Right atrium auricular region (tissue), 2 donors: ENCODE measurements at places on chromosomes 3 and 15. TPM values are rescaled to one million over a fixed set of nuclear protein-coding genes. Genes with fewer than 3 reads are reported as not detected.
A peak's percentile ranks its signal among the peaks of the same experiment; 100 is the strongest.

DNA sequence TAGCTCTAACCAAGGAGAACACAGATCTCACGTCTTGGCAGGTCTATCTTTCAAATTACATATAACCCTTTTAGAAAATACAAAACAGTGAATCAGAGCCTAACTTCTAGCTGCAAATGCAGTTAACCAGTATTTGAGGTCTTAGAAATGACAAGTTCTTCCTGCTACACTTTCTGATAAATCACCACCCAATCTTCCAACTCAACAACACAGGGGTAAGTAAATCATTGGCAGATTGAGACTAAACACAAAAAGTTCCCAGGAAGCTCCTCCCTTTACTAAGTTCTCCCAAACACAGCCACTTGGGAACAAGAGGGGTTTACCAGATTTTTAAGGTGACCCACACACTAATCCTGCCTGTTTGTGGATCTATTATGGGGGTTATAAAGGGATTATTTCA, at the start of gene A4GNT:
Gene A4GNT, minus strand, starts transcription at position 152 of the 400 bp plus-strand sequence. CDS start 1,134 bp downstream, outside the sequence.
- DNase-seq, result no peak

GRCh38 chr15:52710050-52710707, 31.0 kb upstream of the ATOSA start:
- no peak for DNase-seq

DNA sequence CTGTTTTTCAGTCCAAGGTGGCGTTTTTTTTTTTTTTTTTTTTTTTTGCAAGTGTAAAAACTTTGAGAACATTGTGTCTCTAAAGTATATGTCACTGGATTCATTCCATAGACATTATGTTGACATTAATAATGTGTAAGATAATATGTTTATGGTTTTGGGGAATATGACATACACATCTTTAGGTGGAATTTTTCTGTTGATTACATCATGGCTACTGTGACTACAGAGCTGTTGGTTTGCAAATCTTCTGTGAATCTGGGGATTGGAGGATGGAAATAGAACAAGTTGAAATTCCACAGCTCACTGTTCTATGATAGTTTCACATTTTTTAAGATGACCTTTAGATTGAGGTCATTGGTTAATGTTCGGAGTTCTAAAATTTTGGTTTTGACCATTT, 24.4 kb upstream of the PLSCR2 start:
- DNase-seq, result no peak

- peak; percentile 79 for DNase-seq
These were observed 55.6 kb upstream of the CGNL1 start for GRCh38 chr15:57320631-57321220.

GRCh38 chr15:47184003-47184907, 533.0 kb upstream of the SEMA6D start:
- DNase-seq, result no peak

GRCh38 chr3:52532838-52533622, 627 bp downstream of the NT5DC2 start:
- peak; percentile 58 for DNase-seq

DNA sequence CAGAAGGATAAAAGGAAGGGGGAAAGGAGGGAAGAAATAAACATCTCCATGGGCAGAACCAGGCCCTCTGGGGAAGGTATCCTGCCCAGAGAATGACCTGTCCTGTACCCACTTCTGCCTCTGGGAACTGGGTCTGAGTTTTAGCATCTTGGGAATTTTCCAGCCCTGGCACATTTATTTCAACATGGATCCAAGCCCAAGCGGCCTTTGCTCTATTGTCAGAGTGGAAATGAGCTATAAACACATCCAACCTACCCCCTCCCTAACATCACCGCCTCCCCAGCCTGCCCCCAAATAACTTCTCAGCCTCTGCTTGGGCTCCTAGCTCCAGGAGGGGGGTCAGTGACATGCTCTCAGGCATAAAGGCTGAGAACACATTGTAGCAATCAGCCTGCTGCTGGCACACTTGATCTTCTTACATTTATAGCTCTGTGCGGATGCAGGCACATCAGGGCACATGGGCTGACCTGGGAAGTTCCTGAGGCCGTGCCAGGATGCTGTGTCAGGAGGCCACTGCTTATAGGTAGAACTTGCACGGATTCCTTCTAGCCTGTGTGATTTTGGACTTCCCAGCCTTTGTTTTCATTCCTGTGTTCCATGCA, 4.6 kb upstream of the OXTR start:
- no peak for DNase-seq

- DNase-seq, result no peak
These were observed 701 bp upstream of the TIPARP start for GRCh38 chr3:156673732-156674045.

DNA sequence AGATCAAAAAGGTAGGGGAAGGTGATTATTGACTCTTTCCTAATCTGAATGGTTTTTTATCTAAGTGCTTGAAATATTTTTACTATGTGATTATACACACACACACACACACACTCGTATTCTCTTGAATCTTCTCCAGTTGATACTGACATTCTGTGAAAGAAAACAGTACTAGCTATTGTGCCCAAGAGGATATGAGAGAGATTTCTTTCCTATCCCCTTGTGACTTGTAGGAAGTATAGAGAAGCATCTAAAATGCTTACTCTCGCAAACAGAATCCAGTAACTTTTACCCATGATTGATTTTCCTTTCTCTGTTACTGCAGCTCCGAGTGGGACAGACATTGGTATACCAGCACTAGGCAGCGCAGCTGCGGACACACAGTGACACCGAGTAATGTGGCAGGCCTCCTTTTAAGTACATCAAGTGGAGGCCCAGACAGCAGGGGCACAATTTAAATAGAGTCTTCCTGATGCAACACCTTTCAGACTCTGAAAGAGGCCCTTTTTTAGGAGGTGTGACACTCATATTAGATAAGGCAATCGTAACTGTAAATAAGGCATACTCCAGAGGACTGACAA, 421.0 kb upstream of the CNTN4 start:
- no peak for DNase-seq

Gene DNAH12
- total RNA-seq, result 0.08 TPM

Gene CAND2
- 77.4 TPM for total RNA-seq

Gene AP4E1
- 7.0 TPM for total RNA-seq

Gene ZNF619
- 3.3 TPM for total RNA-seq
